Karpas-422 (cell line): ENCODE measurements at places on chromosomes 5 and 9. TPM values are rescaled to one million over a fixed set of nuclear protein-coding genes. Genes with fewer than 3 reads are reported as not detected.

DNA sequence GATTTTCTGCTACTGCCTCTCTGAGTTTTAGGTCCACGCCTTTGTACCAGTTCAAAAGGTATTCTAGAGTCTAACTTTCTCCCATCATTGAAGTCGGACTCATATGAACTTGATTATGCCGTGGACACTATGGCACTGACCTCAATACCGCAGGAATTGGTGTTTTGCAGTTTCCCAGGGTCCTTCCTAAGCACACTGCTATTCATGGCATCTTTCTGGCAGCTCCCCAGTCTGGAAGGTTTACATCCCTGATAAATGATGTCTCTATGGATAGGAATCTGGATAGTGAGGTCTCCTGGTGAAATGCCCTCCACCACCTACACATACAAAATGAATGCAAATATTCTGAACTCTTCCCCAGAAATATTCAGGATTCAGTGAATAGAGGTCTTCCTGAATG, 422.2 kb downstream of the CTNND2 start:
- no peak overlapping the region for H3K27ac ChIP-seq
- no peaks in the 10 kb centered on the region for H3K4me1 ChIP-seq
- H3K27me3 ChIP-seq: no peaks in the 10 kb centered on the region
- no peak overlapping the region for H3K4me3 ChIP-seq

GRCh38 chr5:132008163-132008473, 3.3 kb downstream of the ACSL6 start:
- H3K4me3 ChIP-seq: no peak overlapping the region
- no peaks in the 10 kb centered on the region for H3K4me1 ChIP-seq
- no peak for DNase-seq
- H3K27ac ChIP-seq: no peak overlapping the region
- H3K27me3 ChIP-seq: no peaks in the 10 kb centered on the region; the same call in 1 of the 2 replicates
- H3K36me3 ChIP-seq: no peaks in the 10 kb centered on the region

DNA sequence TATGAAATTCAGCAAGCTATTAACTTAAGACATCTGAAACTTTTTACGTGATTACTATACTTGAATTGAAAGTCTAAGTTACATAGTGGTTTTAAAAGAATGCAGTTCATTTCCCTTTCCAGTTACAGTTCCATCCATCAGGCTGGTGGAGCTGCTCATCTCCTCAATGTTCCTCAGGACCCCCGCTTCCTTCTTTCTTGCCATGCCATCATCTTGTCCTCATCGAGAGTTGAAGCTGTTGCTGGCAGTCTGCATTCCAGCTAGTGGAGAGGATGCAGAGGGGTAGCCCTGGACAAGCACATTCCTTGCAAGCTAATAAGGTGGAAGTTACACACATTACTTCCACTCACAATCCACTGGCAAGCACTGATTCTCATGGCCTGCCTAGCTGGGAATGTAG, 8.8 kb upstream of the RNF183 start:
- no peaks in the 10 kb centered on the region for H3K27me3 ChIP-seq
- H3K4me1 ChIP-seq: no peaks in the 10 kb centered on the region
- H3K27ac ChIP-seq: no peak overlapping the region
- no peak overlapping the region for H3K4me3 ChIP-seq
- DNase-seq: no peak

DNA sequence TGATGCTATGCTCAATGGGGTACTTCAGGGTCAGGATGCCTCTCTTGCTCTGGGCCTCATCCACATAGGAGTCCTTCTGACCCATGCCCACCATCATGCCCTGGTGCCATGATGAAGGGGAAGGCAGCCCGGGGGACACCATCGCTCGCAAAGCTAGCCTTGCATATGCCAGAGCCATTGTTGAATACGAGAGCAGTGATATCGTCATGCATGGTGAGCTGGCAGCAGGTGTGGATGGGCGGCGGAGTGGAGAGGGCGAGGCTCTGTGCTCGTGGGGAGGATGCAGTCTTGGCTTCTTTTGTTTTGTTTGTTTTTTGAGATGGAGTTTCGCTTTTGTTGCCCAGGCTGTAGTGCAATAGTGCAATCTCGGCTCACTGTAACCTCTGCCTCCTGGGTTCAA, 17.2 kb upstream of the SPZ1 start:
- no peak for DNase-seq
- H3K36me3 ChIP-seq: no peaks in the 10 kb centered on the region
- H3K27ac ChIP-seq: no peak overlapping the region
- no peaks in the 10 kb centered on the region for H3K4me1 ChIP-seq

Gene RMI1
- 5.3 and 14.9 TPM in 2 replicates for total RNA-seq

Gene LCN1
- total RNA-seq: not detected in 2 replicates

GRCh38 chr5:107661038-107661649, 9.6 kb downstream of the EFNA5 start:
- H3K27ac ChIP-seq: no peak overlapping the region
- no peaks in the 10 kb centered on the region for H3K4me1 ChIP-seq
- no peak for DNase-seq
- H3K4me3 ChIP-seq: no peak overlapping the region
- no peaks in the 10 kb centered on the region for H3K27me3 ChIP-seq
- H3K36me3 ChIP-seq: no peaks in the 10 kb centered on the region

DNA sequence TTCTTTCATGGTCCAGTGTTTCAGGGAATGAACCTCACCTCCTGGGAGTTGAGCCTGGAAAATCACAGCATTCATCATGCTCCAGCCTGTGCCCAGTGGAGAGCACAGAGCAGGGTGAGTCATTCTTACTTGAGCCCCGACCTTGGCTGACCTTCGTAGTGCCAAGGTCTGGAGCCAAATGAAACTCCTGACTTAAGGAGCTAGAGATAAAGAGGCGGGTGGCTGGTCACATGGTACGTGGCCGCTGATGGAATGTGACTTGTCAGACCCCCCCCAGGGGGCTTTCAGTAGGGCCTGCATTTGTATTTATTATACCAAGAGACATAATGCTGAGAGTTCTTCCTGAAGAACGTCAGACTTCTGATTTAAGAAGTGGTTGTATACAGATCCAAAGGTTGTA, 15.0 kb upstream of the PIP5K1B start:
- no peak overlapping the region for H3K27ac ChIP-seq
- H3K36me3 ChIP-seq: no peaks in the 10 kb centered on the region
- no peak for DNase-seq
- peaks cover 3% of the 10 kb centered on the region; the same call in 1 of the 2 replicates for H3K4me1 ChIP-seq

Gene AQP3
- total RNA-seq: not detected in 2 replicates

- no peaks in the 10 kb centered on the region for H3K27me3 ChIP-seq
- peak overlapping the region; percentile 97 for H3K27ac ChIP-seq
- no peak overlapping the region for H3K4me3 ChIP-seq
- 0 out of 2 replicates have a peak, but pooled peaks cover 7% of the 10 kb centered on the region for H3K36me3 ChIP-seq
- peaks cover 99% of the 10 kb centered on the region for H3K4me1 ChIP-seq
Measured at GRCh38 chr5:173710528-173710927, 94.1 kb upstream of the BOD1 start.

GRCh38 chr9:126232461-126232860, 94.2 kb upstream of the MVB12B start:
- no peak overlapping the region for H3K27ac ChIP-seq
- DNase-seq: no peak
- no peaks in the 10 kb centered on the region for H3K36me3 ChIP-seq
- H3K27me3 ChIP-seq: no peaks in the 10 kb centered on the region

- H3K4me1 ChIP-seq: no peaks in the 10 kb centered on the region
- no peak overlapping the region for H3K4me3 ChIP-seq
- no peaks in the 10 kb centered on the region for H3K36me3 ChIP-seq
Measured at GRCh38 chr9:1913631-1914330, 101.4 kb upstream of the SMARCA2 start.

DNA sequence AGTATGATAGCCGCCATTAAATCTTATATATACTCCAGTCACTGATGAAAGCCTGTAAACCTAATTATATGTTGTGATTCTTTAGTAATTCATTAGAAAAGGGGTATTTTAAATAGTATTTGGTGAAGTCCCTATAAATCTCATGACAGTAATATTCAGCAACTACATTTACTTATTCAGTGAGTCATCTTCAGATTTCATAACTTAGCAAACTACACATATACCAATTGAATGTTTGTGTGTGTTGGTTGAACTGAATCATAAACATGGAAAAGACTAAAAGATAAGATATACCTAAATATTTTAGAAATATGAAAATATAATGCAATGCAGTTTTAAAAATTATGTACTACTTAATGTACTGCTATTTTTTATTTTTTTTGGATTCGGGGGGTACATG, 1050.4 kb downstream of the MAT2B start:
- no peaks in the 10 kb centered on the region for H3K36me3 ChIP-seq
- no peaks in the 10 kb centered on the region for H3K27me3 ChIP-seq
- H3K4me1 ChIP-seq: no peaks in the 10 kb centered on the region
- no peak for DNase-seq
- no peak overlapping the region for H3K27ac ChIP-seq

DNA sequence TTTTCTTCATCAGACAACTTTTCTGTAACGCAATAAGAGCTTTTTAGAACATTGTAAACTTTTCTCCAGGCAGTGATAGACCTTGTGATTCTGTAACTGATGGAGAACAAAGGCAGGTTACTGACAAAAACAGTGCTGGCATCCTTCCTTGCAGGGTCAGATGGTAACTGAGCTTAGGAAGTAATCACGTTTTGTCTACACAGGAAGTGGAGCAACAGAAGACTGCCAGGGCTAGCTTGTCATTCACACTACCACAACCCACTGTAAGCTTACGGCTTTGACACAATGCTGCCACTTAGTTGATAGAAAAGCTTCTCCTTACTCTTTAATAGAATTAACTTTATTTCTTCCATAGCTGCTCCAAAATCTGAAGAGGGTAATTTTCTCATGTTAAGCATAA, 46.8 kb downstream of the FBN2 start:
- no peak overlapping the region for H3K27ac ChIP-seq
- H3K36me3 ChIP-seq: no peaks in the 10 kb centered on the region
- no peaks in the 10 kb centered on the region for H3K4me1 ChIP-seq
- H3K4me3 ChIP-seq: no peak overlapping the region
